Stimulated activated CD4-positive, alpha-beta T cell treated with anti-CD3 and anti-CD28 coated beads, Interleukin-4, amount 100 ng/mL, for 24 hours (primary cell): ENCODE measurements at places on chromosomes 13 and 19.
A peak's percentile ranks its signal among the peaks of the same experiment; 100 is the strongest.

- DNase-seq, result peak; percentile 78
Observed at GRCh38 chr19:1079566-1080111, 12.7 kb downstream of the ARHGAP45 start.

DNA sequence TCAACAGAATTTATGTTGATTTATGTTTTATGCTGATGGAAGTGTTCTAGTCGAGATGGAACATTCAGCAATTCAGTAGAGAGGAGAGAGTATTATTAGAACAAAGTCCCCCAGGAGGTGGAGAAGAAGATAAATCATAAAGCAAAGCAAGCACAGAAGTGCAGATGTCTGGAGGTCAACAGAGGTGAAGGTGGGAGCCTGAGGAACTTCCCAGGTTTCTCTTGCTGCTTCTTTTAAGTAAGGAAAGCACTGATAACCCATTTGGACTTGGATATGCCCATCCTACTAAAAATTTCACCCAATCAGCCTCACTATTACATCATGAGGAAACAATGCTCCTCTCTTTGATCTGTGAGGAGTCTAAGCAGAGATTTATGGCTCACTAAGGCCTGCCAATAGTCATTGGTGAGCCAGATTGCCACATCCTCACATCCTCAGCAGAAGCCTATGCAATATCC, 98.8 kb downstream of the EPSTI1 start:
- DNase-seq, result no peak

GRCh38 chr19:5580161-5580571, 12.4 kb upstream of the TINCR start:
- no peak for DNase-seq

DNA sequence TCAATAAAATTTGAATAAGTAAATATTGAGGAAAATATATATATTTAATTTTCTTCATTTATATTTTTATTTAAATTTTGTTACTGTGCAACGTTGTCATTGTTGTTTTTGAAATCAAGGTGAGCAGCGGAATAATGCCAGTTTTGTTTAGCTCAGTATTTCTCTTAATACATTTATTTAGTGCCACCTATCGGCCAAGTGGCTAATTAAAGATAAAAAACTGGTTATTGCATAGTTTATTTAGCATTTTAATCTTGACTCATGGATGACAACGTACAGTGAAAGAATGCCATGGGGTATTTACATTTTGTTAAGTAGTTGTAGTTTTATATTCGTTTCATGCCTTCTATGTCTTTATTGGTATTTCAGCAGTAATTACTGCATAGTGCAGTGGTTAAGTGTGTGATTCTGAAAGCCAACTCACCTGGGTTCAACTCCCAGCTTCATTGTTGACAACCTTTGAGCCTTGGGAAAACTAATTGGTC, 265.9 kb downstream of the MYO16 start:
- peak; percentile 13 for DNase-seq

- no peak for DNase-seq
Observed at GRCh38 chr13:107743983-107744382, 471.4 kb downstream of the LIG4 start.

DNA sequence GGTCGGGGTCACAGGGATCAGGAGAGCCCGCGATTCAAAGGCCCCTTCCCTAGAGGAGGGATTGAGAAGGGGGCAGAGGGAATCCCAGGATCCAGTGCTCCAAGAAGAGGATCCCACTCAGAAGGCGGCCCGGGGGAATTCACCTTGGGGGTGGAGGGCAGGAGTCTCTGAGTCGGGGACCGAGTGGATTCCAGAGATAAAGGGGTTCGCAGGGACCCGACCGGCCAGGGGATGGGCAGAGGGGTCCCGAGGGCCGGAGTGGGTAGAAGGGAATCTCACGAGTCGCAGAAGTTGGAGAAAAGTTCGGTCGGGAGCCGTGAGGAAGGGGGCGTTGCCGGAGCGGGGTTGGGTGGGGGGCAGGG, 261 bp downstream of the PRKD2 start:
- no peak for DNase-seq

DNA sequence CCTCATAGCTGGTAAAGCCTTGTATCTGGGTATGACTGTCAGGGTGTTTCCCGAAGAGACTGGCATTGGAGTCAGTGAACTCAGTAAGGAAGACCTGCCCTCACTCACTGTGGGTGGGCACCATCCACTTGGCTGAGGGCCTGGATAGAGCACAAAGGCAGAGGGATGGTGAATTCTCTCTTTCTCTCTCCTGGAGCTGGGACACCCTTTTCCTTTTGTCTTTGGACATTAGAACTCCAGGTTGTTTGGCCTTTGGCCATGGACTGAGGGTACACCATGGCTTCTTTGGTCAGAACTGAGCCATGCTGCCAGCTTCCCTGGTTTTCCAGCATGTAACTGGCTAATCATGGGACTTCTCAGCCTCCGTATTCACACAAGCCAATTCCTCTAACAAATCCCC, 4.6 kb upstream of the CEACAM1 start:
- DNase-seq, result no peak

DNA sequence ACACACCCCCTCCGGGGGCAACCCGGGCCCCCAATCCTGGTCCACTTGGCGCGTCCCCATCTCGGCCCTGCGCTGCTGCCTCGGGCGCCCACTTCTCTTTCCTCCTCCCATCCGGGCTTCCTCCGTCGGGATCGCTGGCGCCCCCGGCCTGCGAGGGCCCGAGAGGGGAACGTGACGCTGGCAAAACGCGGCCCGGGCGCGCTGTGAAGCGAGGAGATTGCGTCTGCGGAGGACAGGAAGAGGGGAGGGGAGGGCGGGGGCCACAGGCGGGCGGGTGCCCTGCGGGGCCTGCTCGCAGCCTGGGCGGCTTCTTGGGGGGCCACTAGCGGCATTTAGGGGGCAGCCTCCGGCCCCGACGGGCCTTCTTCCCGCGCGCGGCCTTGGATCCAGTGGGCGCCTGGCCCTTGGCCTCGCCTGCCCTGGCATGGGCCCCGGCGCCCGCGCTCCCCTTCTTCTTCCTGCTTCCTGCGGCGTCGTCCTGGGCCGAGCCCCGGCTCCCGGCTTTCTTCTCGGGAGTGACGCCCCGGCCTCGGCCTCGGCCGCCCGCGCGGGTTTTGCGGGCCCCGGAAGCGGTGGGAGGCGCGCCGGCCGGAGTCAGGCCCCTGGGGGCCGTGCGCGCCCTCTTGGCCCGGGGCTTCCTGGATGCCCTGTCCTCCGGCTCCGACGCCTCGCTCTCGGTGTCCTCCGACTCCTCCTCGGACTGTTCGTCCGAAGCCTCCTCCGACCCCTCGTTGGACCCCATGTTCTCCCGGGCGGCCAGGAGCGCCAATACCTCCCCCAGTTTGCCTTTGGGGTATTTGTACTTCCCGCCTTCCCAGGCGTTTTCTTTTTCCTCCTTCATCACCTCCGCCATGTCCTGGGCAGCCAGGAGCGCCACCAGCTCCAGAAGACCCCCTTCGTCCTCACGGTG, 2.2 kb downstream of the PNMA8B start:
- DNase-seq, result peak; percentile 24

DNA sequence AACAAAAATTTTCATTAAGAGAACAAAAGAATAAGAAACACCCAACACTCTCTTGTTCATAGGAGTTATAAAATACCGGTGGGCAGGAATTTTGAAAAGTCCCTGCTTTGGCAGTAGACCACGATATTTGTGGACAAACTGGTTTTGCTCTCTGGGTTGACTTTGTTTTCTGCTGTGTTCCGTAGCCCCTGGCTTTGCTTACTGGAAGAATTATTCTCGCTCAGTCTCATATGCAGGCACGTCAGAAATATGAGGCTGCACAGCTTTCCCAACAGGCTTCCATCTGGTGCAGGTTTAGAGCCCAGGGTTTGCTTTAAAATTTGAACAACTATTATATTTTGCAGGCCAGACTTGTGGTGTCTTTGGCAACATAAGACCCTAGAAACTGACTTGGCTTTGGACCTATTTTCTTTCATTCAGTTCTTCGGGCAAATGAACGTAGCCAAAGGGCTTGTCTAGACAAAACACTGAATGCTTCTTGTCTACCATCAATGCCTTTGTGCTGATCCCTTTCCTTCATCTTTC, 2012.6 kb downstream of the PCDH9 start:
- no peak for DNase-seq

GRCh38 chr13:113404723-113405471, 41.0 kb upstream of the GRTP1 start:
- DNase-seq, result no peak

- no peak for DNase-seq
Observed at GRCh38 chr13:51590971-51591627, 6.8 kb downstream of the WDFY2 start.

DNA sequence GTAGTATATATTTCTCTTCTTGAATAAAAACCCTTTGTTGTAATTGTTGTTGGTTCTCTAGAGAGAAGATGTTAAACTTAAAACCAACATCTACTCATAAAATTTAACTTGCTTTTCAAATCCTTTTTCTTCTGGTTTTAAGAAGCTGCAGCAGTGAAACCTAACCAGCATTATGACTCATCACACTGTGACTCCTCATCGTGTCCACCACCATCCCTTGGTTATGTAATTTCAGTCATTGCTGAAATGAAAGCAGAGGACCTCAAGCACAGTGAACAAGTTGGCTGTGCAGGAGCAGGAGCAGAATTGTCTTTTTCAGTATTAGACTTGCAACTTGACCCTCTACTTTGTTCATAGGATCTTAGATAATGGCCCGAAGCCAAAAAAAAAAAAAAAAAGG, 64.9 kb upstream of the HTR2A start:
- no peak for DNase-seq

- DNase-seq, result no peak
Observed at GRCh38 chr19:54572696-54573311, 786 bp upstream of the LILRA2 start.

DNA sequence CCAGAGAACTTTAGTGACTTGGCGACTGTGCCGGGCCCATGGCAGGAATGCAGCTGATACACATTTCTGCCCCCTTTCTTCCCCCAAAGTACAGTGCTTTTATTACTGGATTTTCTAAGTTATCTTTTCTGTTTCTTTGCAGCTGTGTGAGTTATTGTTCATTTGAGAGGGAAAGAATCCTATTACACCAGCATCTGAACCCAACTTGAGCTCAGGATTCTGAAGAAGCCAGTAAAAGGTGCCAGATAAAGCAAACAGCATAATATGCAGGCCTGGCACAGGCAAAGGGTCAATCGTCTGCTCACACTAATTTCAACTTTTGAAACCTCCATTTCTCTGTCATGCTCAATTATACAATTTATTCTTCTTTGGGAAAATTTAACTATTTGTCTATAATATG, 93.9 kb downstream of the DOCK9 start:
- DNase-seq, result no peak

DNA sequence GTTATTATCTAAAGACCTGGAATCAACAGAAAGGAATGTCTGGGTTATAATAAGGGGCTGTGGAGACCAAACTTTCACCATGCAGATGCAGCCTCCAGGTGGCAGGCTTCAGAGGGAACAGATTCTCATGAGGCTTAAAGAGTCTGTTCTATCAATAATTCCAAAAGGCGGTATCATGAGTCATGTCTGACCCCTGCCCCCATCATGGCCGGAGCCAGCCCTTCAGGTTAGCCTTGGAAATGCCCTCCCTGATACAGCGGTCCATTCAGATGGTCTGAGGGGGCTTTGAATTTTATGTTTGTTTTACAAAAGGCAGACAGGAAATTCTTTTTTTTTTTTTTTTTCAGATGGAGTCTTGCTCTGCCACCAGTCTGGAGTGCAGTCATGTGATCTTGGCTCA, 21.7 kb upstream of the LAMP1 start:
- DNase-seq, result peak; percentile 26

DNA sequence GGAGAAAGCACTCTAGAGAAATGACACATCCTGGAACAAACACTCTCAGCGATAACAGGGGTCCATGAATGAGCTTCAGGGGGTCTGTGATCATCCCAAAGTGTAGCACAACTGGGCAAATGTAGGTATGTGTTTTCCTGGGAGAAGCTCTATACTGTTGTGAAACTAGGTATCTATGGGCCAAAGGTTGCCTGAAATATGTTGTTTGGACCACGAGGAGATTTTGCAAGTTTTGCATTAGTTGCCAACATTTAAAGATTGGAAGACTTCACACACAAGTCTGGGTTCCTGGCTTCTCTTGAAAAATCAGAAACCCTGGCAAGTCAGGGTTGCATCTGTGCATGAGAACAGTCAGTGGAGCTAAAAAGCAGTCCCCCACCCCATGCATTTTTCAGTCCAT, 26.7 kb upstream of the POU2F2 start:
- no peak for DNase-seq

DNA sequence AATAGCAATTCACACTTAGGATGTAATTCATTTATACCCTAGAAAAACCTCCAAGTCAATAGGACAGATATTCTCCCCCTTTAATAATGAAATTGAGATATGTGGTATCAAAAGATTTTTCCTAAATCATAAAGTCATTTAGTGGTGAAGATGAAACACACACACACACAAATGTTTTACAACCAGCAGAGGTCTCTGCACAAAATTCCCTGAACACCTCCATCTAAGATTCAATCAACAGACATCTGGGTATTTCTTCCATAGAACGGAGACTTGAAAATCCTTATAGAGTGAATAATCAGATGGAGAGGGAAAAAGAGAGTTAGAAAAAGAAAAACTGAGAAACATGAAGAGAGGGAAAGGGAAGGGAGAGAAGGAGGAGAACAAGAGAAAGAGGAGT, 52.8 kb downstream of the MYCBP2 start:
- no peak for DNase-seq

DNA sequence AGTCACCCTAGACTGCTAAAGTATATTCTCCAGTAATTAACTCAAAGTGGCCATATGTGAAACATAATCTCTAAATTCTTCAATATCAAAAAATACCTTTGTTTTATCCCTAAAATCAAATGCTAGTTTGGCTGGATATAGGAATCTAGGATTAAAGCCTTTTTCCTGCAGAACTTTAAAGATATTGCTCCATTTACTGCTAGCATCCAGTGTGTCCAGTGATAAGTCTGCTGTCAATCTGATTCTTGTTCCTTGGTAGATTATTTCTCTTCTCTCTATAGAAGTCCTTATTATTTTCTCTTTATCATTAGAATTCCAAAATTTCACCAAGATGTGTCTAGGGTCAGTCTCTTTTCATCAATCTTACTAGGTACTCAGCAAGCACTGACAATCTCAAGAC, 384.6 kb downstream of the FGF14 start:
- no peak for DNase-seq

DNA sequence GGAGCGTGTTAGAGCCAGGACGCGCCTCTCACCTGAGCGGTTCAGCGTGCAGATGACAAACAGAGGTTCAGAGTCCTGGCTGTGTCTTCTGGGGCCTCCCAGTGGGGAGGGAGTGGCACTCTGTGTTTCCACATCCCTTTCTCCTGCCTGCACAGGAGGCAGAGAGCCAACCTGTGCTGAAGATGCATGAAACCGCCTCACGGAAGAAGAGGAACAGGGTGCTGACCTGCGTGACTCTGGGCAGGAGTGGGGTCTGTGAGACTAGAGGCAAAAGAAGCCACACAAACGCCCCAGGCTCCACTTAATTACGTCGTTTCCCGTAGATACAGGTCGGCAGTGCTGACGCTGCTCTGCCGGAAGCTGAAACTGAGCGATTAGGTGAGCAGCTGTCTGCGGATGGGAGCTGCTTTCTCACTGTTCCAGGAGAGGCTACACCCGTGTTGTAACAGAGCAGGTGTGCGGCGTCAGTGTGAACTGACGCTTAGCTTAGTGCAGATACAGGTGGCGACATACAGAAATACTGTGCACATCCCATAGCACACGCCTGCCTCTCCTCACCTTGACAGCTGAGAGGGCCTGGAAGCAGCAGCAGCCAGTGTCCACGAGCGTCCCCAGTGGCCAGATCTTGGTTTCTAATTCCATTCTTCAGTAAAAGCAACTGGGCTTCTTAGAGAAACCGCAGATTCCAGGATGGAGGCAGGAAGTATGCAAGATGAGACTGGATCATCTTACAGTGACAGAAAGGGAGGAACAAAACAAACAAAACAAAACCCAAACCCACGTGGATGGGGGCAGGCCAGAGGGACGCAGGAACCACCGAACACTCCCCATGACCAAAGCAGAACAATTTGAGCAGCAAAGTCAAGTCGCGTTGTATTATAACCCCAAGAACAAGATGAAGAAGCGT, 37.7 kb upstream of the MCF2L start:
- DNase-seq, result no peak
